ENCODE measurements at places on chromosomes 3 and 15. TPM values are rescaled to one million over a fixed set of nuclear protein-coding genes. Genes with fewer than 3 reads are reported as not detected.

Gene KBTBD13
- total RNA-seq = 20.5 TPM

- no peak overlapping the region for H3K27ac ChIP-seq
- H3K4me1 ChIP-seq = no peaks in the 10 kb centered on the region
- H3K36me3 ChIP-seq = no peaks in the 10 kb centered on the region
- H3K27me3 ChIP-seq = no peaks in the 10 kb centered on the region
- H3K4me3 ChIP-seq = no peak overlapping the region
Observed at GRCh38 chr3:44412365-44412764, 65.1 kb downstream of the ZNF445 start.

GRCh38 chr3:27521179-27521871, 37.1 kb upstream of the SLC4A7 start:
- no peaks in the 10 kb centered on the region for H3K36me3 ChIP-seq
- no peak overlapping the region for H3K4me3 ChIP-seq
- H3K27me3 ChIP-seq = no peaks in the 10 kb centered on the region
- H3K27ac ChIP-seq = peak overlapping the region; percentile 33
- DNase-seq = peak; percentile 37

DNA sequence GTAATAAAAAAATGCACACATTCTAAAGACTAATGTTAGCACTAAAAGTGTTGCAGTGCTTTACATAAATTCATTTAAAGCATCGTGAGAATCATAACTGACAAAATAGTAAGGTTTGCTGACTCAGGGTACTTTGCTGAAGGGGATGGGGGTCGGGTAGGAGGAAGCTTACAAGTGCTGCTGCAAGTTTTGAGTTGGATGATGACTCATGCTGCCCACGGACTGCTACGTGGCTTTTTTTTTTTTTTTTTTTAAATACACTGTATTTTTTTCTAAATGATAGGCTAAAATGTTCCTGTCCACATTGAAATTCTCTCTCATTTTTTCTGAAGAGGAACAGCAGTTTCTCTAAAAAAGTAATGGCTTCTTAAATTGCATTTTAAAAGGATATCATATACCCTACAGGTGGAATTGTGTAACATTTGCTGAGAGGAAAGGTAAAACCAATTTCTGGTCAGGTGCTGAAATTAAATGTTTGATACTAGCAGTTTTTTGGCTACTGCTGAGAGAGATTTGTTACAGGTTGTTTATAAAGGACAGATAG, 2.2 kb downstream of the MAPK6 start:
- no peak for DNase-seq
- peak overlapping the region; percentile 96 for H3K27ac ChIP-seq
- no peaks in the 10 kb centered on the region for H3K36me3 ChIP-seq

Gene FEZF2
- total RNA-seq = not detected

- H3K4me1 ChIP-seq = no peaks in the 10 kb centered on the region
- DNase-seq = no peak
- H3K4me3 ChIP-seq = no peak overlapping the region
- H3K27me3 ChIP-seq = no peaks in the 10 kb centered on the region
Observed at GRCh38 chr15:53625962-53626845, 133.3 kb downstream of the WDR72 start.

GRCh38 chr15:92653836-92654539, 1.6 kb downstream of the FAM174B start:
- H3K4me3 ChIP-seq = peak overlapping the region; percentile 61
- H3K36me3 ChIP-seq = no peaks in the 10 kb centered on the region
- no peak for DNase-seq
- H3K4me1 ChIP-seq = peaks cover 9% of the 10 kb centered on the region

GRCh38 chr3:131743126-131743525, 240.4 kb upstream of the MRPL3 start:
- no peak for DNase-seq
- H3K27ac ChIP-seq = no peak overlapping the region
- no peaks in the 10 kb centered on the region for H3K36me3 ChIP-seq
- H3K4me1 ChIP-seq = no peaks in the 10 kb centered on the region
- H3K4me3 ChIP-seq = no peak overlapping the region
- H3K27me3 ChIP-seq = no peaks in the 10 kb centered on the region

- no peaks in the 10 kb centered on the region for H3K4me1 ChIP-seq
- no peaks in the 10 kb centered on the region for H3K36me3 ChIP-seq
Observed at GRCh38 chr3:148318240-148318639, 379.5 kb upstream of the AGTR1 start.

DNA sequence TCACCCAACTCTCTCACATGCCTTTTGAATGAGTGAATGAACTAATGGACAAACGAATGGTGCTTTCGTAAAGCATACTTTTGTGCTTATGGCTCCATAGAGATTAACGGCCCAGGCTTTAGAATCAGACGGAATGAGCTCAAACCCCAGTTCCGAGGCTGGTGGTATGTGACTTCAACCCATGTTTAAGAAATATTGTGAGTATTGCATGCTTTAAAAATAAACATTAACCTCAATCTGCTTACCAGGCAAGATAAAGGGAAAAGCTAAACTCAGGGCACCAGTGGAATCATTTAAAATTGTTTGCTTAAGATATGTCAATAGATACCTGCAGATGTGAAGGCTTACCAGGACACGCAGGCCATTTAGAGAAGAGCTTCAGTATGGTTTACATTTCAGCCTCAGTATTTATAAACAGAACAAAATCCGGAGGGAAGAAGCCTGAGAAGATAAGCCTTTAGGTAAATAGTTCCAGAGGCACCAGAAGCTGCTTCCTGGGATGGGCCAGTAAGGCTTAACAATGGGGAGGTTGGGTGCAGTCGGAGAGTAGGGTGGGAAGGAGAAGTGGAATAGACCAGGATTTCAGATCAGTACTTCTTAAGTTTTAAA, 186.4 kb downstream of the ADAMTS9 start:
- no peaks in the 10 kb centered on the region for H3K27me3 ChIP-seq
- H3K4me1 ChIP-seq = no peaks in the 10 kb centered on the region
- DNase-seq = no peak
- H3K27ac ChIP-seq = no peak overlapping the region
- H3K4me3 ChIP-seq = no peak overlapping the region
- no peaks in the 10 kb centered on the region for H3K36me3 ChIP-seq

DNA sequence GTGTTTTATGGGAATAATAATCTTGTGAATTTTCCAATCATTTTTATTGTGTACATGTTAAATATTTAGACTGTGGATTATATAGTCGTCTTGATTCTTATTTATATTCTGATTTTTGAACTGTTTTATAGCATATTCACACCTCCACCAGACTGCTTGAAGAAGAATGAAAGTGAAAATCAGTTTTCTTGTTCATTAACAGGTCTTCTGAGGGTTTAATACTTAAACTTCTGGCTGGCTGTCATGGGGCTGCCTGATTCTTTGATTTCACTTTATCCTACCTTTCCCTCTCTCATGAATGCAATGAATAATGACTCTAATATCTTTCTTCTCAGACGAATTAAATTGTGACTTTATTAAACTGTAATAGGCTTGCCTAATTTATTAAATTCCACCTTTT, 56.2 kb downstream of the ATP2C1 start:
- H3K27ac ChIP-seq = no peak overlapping the region
- DNase-seq = no peak
- no peak overlapping the region for H3K4me3 ChIP-seq
- no peaks in the 10 kb centered on the region for H3K27me3 ChIP-seq
- H3K4me1 ChIP-seq = no peaks in the 10 kb centered on the region
- H3K36me3 ChIP-seq = peaks cover 89% of the 10 kb centered on the region

Gene CHRM5
- not detected for total RNA-seq

Gene KLHL25
- 1.9 TPM for total RNA-seq

GRCh38 chr3:157752956-157753786, 250.0 kb upstream of the VEPH1 start:
- no peak overlapping the region for H3K4me3 ChIP-seq
- no peaks in the 10 kb centered on the region for H3K27me3 ChIP-seq
- no peak for DNase-seq

DNA sequence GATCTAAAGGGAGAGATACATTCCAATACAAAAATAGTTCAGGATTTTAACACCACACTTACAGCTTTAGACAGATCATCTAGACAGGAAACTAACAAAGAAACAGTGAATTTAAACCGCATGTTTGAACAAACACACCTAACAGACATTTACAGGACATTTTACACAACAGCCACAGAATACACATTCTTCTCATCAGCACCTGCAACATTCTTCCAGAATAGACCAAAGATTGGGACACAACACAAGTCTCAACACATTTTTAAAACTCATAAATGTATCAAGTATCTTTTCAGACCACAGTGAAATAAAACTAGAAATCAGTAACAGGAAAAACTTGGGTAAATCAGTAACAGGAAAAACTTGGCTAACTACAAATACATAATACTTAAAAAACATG, 256.3 kb downstream of the MCTP2 start:
- no peak overlapping the region for H3K27ac ChIP-seq
- no peaks in the 10 kb centered on the region for H3K4me1 ChIP-seq
- peaks cover 8% of the 10 kb centered on the region for H3K27me3 ChIP-seq
- no peak overlapping the region for H3K4me3 ChIP-seq
- DNase-seq = no peak

Gene LMOD3
- 137 TPM for total RNA-seq
